GM12878 (cell line): ENCODE measurements at places on chromosomes 5 and 9. TPM values are rescaled to one million over a fixed set of nuclear protein-coding genes. Genes with fewer than 3 reads are reported as not detected.

DNA sequence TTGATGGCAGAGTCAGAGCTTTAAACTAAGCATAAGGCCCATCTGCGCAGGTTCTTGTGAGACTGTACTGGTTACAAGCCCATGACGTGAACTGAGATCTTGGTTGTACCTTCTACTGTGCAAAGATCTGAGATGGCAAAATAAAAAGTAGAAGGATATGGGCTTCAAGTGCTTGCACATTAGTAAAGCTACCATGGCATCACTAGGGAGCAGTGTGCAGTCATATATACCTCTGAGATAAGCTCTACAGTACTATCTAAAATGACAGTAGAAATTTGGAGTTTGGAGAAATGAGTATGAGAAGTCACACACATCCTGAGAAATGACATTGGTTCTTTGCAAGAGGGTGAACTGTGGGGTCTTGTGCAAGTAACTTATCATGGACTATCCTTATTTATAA is 408.2 kb upstream of the PRR16 start:
- no peak for DNase-seq

DNA sequence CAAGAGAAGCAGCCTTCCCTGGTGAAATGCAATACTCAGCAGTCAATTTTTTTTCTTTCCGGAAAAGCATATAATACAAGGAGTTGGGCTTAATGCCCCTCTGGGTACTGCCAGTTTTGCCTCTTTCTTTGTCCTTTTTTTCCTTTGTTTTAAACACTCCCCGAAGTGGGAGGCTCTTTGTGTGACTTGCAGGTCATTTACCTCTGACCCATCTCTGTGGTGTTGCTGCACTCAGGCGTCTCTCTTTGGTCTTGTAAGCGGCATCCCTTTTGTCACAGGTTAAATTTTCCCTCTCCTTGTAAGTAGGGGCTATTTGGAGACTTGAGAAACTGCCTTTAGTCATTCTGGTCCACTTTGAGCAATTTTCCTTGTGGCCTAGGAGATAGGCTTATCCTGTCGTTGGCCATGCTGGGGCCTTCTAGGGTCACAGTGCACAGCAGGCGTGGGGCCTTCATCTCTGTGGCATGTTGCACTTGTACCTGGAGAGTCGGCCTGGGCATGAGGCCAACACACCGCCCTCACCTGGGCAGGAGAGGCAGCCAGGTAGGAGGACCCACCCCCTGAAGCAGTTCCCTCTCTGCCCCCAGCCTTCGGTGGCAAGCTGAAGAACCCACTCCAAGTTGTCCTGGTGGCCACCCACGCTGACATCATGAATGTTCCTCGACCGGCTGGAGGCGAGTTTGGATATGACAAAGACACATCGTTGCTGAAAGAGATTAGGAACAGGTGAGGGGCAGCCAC is 27.7 kb upstream of the CTSL start:
- no peak for DNase-seq

- DNase-seq, result no peak
Observed at GRCh38 chr9:136457326-136457725, 17.7 kb upstream of the INPP5E start.

The GPR151 gene
- not detected in 2 replicates for total RNA-seq

The OR1K1 gene
- not detected in 2 replicates for total RNA-seq

The CNTFR gene
- total RNA-seq, result not detected in 2 replicates
